T-helper 1 cell (primary cell): ENCODE measurements at places on chromosomes 12 and 14.

DNA sequence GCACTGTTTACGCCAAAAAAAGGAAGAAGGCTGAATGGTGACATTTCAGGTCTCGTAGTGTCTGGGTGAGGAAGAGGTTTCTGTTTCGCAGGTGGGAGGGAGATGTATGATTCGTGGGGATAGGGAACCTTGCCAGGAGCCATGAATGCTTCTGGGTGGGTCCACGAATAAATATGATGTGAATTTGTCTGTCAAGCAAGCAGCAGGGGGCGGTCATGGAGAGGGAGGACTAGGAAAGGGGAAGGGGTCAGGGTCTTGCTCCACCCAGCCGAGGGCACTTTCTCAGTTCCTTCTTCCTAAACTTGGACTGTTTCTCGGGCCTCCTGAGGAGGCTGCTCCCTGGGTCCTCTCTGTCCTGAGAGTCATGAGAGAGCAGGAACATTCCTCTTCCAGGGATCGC lies 72.5 kb downstream of the LGMN start:
- DNase-seq: no peak

- DNase-seq: no peak
Observed at GRCh38 chr12:62625228-62625627, 158.6 kb downstream of the MON2 start.

- no peak for DNase-seq
Observed at GRCh38 chr12:22536346-22536945, 7.9 kb downstream of the C2CD5 start.

GRCh38 chr12:52202361-52203078 lies 10.7 kb upstream of the KRT80 start:
- DNase-seq: no peak

DNA sequence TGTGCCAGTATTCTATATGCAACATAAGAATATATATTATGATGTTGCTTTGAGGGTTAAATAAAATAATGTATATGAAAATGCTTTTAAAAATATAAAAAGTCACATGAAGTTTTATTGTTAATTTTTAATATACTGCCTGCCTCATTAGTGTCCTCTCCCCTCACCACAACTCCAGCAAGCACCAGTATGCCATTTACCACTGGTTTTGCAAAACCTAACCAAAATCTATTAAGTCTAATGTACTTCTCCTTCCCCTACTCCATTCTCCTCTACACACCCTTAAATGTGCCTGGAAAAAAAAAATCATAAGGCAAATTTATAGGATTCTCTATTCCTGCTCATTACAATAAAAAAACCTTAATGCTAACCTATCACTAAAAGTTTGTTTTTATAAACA lies 24.0 kb upstream of the GNG2 start:
- DNase-seq: no peak

DNA sequence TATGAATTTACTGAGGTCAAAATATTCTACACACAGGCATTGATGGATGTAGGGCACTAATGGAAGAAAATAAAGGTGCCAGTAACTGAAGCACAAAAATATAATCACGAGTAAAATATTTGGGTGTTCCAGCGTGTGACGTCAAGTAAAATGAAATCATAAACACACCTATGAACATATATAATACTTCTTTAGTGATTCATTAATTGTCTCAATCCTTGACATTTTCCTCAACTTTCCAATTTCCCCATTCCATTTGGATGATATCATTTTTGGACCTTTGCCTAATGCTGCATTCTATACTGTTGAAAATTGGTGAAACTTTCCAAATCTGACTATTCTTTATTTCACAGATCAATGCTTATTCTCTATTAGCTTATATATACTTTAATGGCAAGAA lies 649.3 kb downstream of the GALC start:
- no peak for DNase-seq

DNA sequence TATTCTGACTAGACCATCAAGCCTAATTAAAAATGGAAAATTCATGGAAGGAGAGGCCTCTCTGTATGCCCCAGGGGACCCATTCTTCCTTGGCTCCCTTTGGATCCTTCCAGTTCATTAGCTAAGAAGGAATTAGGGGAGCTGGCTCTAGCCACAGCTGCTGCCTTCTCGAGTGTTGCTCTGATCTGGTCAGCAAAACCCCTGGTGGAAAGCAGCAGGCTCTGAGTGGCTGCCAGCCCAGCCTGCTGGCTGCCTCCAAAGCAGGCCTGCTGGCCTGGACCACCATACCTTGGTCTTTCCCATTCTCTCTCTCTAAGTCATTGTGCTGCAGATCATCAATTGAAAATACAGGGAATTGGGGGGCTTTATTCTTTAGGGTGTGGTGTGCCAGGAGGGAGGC lies 29.0 kb upstream of the AKAP6 start:
- no peak for DNase-seq

DNA sequence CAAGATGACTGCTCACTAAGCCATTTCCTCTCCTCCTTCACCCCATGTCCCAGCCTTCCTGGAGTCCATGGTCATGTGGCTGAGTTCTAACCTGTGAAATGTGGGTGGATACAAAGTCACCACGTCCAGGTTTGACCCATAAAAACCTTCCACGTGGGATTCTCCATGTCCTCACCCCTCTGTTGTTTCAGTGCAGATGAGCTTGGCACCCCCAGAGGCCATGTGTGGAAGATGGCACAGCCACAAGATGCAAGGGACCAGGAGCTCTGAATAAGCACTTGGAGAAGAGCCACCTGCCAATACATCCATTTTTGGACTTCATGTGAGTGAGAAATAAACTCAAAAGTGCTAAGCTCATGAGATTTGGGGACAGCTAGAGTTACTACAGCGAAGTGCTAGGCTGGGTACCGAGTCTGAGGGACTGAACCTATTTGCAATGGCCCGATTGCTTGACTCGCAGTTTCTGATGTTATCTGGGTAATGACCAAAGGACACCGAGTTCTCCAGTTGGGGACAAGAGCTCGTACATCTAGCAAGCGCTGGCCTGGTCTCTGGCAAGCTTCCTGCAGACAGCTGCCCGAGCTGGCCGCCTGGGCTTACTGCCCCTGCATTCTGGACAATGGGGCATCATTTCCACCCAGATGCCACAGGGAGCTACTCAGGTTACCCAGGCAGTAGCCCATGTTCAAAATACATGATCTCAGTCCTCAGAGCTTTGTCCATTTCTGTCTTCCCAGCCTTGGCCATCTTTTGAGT lies 7.7 kb upstream of the SLC24A4 start:
- DNase-seq: no peak

- DNase-seq: no peak
Observed at GRCh38 chr12:118853634-118854033, 127.7 kb upstream of the SRRM4 start.

- no peak for DNase-seq
Observed at GRCh38 chr12:120522568-120522967, 6.4 kb downstream of the COQ5 start.

GRCh38 chr12:79233341-79233781 lies 368.8 kb downstream of the SYT1 start:
- DNase-seq: no peak

GRCh38 chr12:22631863-22632463 lies 7.0 kb downstream of the ETNK1 start:
- no peak for DNase-seq

GRCh38 chr12:78712834-78713481 lies 151.6 kb upstream of the SYT1 start:
- no peak for DNase-seq
